ENCODE measurements at places on chromosomes 13 and 19.

GRCh38 chr13:24613755-24614154, 66.5 kb upstream of the ATP12A start:
- no peak for DNase-seq

DNA sequence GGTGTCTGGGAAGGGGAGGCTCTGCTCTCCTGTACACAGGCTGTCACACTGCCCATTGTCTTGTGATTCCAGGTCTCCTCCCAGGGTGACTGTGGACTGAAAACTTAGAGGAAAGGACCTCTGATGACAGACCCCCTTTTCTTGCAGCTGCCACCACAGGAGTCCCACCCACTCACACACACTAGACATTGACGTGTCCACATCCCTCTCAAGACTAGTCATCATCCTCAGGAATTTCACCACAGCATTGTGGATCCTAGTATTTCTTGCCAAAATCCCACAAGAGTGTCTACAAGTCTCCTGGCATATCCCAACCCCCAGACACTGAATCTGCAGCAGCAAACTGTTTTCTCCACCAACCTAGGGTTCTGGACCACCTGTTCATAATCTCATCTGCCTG, 5.3 kb downstream of the ZNF85 start:
- no peak for DNase-seq

DNA sequence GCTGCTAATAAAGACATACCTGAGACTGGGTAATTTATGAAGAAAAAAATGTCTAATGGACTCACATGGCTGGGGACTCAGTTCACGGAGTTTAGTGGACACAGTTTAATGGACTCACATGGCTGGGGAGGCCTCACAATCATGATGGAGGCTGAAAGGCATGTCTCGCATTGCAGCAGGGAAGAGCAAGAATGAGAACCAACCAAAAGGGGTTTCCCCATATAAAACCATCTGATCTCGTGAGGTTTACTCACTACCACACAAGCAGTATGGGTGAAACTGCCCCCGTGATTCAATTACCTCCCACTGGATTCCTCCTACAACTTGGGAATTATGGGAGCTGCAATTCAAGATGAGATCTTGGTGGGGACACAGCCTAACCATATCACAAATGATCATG, 1181.2 kb downstream of the PCDH9 start:
- no peak for DNase-seq

GRCh38 chr13:53020764-53021335, 7.8 kb upstream of the OLFM4 start:
- no peak for DNase-seq

- DNase-seq = peak; percentile 90
Measured at GRCh38 chr19:8578642-8579265, 1.5 kb upstream of the MYO1F start.

DNA sequence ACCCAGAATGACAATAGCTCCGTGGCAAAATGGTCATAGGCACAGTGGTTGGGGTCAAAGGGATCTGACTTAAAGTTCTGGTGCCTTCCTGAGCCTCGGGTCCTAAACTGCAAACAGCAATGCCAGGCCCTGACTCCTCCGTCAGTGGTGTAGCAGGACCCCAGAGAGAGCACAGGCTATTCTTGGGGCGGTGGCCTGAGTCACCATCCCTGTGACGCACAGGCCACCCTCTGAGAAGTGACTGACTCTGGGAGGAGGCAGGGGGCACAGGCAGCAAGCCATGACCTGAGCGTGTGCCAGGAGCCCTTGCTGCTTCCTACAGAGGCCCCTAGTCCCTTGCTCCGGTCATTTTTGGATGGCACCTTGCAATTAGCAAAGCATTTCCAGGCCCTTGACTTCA, 18.7 kb downstream of the PLVAP start:
- DNase-seq = peak; percentile 82

GRCh38 chr19:48511800-48512503, at the start of gene LMTK3:
Gene LMTK3, minus strand, starts transcription at chr19:48511835. Its CDS starts 259 bp downstream, at chr19:48511576.
- DNase-seq = no peak

DNA sequence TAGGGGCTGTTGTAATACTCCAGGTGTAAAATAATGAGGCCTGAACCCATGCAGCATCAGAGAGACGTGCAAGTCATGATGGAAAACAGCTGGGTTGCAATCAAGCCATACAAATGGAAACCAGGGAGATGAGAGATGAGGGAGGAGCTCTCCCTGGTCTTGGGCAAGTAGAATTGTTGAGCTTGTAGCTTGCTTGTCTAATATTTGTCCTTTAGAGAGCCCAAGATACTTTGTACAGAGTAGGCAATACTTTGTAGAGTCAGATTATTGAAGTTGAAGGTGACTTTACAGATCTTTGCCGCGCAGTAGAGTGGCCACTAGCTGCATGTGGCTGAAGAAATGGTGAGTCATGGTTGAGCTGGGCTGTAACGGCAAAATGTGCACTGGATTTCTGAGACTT, 8.3 kb downstream of the ATP8A2 start:
- DNase-seq = no peak

DNA sequence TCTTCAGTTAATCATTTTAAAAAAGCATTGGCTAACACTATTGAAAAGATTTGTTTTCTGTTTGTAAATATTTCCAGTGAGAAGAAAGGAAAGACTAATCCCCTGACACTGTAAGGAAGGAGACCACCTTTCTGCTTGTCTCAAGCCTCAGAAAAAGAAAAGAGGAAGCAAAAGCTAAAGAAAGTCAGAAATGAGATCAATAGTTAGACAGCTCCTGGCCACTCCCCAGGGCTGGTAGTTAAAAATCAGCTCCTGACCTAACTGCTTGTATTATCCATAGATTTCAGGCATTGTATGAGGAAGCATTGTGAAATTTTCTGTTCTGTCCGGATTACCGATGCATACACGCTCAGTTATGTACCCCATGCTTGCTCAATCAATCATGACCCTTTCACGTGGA, 76.6 kb downstream of the ZNF486 start:
- no peak for DNase-seq

DNA sequence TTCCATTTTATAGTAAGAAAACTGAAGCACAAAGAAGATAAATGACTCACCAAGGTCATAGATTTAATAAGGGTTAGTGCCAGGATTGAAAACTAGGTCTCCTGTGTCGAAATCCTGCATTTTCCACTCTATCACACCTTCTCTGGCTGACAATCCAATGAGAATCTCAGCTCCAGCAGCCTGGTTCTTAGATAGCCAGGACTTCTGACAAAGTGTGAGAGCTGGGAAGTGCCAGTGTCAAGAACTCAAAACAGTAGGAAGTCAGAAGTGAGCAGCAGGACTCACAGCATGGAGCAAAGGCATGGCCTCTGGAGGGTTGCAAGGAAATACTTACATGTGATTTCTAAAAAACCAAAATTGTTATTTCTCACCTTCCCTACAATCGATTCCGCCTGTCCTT, 24.3 kb downstream of the KCTD12 start:
- DNase-seq = no peak

DNA sequence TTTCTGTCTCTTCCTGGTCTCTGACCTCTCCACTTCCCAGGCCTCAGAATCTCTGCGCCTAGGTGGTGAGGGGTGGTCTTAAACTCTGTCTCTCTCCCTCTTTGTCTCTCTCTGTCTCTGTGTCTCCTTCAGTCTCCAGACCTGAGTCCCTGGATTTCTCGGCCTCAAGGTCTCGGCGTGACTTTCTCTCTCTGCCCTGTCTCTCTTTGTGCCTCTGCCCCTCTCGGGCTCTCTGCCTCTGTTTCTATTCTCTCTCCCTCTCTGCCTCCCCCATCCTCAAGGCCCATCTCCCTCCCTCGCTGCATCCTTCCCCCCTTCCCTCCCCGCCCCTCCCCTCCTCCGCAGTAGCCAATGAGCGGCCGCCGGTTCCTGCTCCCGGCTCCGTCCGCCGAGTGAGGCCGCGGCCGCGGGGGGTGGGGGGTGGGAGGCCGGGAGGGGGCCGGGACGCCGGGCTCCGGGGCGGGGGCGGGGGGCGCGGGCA, at the start of gene CACNG7:
Gene CACNG7, plus strand, starts transcription at position 344 of the 481 bp plus-strand sequence. CDS start 3,554 bp downstream, outside the sequence.
- DNase-seq = no peak

- DNase-seq = no peak
Measured at GRCh38 chr19:45483033-45483432, 13.8 kb downstream of the RTN2 start.

DNA sequence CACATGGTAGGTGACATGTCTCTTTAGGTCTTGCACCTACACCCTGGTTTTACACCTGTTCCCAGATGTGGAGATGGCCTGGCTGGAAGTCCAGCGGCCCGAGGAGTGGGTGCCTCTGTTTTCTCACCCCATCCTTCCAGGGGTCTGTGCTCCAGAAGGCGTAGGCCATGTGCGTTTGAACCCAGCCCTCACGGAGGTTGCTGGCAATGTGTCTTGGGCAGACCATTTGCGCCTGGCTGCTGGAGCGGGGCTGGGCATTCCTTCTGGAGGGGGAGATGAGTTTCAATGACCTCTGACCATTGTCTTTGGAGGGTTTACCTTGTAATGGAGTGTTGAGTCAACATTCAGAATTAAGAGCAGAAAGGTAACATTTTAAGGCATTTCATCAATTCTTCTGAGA, 54.8 kb upstream of the ZNF536 start:
- no peak for DNase-seq

DNA sequence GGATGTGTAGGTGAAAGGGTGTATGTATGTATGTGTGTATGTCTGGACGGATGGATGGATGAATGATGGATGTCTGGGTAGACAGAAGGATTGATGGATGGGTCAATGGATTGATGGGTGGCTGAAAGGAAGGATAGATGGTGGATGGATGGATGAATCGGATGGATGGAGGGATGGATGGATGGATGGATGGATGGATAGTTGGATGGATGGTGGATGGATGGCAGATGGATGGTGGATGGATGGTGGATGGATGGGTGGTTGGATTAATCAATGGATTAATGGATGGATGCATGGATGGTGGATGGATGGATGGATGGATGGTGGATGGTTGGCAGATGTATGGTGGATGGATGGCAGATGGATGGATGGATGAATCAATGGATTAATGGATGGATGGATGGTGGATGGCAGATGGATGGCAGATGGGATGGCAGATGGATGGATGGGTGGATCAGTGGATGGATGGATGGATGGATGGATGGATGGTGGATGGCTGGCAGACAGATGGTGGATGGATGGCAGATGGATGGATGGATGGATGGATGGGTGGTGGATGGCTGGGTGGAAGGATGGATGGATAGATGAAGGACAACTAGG, 16.5 kb upstream of the PPP5C start:
- DNase-seq = no peak

DNA sequence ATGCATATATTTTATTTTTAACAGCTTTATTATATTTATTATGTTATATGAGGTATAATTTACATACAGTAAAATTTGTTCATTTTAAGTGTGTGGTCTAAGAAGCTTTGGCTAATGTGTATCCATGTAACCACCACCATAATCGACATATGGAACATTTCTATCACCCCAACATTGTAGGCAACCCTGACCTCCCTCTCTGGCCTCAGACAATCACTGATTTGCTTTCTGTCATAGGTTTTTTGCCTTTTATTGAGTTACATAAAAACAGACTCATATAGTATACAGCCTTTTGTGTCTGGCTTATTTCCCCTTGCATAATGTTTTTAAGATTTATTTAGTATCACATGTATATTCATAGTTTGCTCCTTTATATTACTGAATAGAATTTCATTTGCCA, 90.7 kb upstream of the KL start:
- no peak for DNase-seq

GRCh38 chr19:14686411-14686810, 3.4 kb upstream of the ZNF333 start:
- DNase-seq = no peak

GRCh38 chr19:50325310-50326100, 3.7 kb downstream of the KCNC3 start:
- DNase-seq = no peak

DNA sequence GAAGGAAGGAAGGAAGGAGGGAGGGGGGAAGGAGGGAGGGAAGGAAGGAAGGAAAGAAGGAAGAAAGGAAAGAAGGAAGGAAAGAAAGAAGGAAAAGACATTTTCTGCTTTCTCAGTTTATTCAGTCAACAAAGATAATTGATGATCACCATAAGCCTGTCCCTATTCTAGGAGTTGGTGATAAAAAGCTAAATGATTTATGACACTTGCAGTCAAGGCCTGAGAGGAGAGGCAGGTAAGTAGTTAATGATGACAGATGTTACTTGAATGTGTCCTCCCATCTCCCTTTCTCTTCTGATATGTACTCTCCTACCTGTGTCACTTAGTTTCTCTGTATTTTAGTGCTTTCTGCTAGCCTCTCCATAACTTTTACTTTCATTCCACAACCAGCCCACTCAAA, 141.3 kb downstream of the SLITRK6 start:
- no peak for DNase-seq

- no peak for DNase-seq
Measured at GRCh38 chr19:41711376-41712261, 3.2 kb downstream of the CEACAM5 start.

DNA sequence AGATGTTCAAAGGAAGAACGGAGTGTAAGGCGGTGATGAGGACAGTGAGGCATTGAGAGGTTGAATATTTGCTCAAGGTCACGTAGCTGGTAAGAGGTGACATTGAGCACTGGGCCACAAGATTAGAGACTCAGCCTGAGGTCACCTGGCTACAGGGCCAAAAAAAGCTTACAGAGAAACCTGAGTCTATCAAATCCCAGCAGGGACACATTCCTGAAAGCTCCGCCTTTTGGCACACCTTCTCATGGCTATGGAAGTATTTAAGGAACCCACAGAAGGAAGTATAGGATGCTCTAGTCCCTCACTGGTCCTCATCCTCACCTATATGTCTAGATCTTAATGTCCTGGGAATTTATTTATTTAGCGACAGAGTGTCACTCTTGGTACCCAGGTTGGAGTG, 17.4 kb downstream of the ZNF586 start:
- DNase-seq = no peak

GRCh38 chr19:40147693-40148347, 43.4 kb upstream of the MAP3K10 start:
- DNase-seq = peak; percentile 71

GRCh38 chr13:77741597-77741972, 44.1 kb downstream of the SLAIN1 start:
- no peak for DNase-seq

DNA sequence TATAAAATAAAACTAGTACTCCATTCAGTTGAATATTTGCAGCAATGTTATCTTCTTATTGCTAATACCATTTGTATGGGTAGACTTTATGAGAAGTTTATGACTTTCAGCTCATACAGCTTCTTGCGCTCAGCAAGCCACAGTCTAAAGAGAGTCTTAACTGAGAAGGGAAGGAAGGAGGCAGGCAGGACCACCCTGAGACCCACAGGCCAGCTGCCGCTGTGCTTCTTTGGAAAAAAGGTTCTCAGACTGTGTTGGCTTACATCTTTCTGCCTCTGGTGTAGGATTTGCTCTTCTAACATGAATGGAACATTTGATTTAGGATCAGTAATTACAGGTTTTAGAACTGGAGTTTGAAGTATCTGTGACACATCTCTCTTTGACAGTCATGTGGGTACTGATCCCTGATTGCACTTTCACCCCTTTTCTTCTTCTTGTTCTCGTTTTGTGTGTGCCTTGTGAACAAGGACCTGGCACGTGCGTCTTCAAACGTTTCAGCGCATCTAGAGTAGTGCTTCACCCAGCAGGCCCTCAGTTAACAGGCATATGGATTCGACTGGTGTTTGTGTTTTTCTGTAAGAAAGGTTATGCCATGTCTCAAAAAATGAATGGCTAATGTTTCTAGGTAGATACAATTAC, 7.1 kb upstream of the GPR18 start:
- DNase-seq = no peak
